H1 (cell line): ENCODE measurements at places on chromosomes 4 and X.
A peak's percentile ranks its signal among the peaks of the same experiment; 100 is the strongest.

- DNase-seq, result peak; percentile 9
Measured at GRCh38 chr4:37188100-37188499, 56.4 kb upstream of the NWD2 start.

DNA sequence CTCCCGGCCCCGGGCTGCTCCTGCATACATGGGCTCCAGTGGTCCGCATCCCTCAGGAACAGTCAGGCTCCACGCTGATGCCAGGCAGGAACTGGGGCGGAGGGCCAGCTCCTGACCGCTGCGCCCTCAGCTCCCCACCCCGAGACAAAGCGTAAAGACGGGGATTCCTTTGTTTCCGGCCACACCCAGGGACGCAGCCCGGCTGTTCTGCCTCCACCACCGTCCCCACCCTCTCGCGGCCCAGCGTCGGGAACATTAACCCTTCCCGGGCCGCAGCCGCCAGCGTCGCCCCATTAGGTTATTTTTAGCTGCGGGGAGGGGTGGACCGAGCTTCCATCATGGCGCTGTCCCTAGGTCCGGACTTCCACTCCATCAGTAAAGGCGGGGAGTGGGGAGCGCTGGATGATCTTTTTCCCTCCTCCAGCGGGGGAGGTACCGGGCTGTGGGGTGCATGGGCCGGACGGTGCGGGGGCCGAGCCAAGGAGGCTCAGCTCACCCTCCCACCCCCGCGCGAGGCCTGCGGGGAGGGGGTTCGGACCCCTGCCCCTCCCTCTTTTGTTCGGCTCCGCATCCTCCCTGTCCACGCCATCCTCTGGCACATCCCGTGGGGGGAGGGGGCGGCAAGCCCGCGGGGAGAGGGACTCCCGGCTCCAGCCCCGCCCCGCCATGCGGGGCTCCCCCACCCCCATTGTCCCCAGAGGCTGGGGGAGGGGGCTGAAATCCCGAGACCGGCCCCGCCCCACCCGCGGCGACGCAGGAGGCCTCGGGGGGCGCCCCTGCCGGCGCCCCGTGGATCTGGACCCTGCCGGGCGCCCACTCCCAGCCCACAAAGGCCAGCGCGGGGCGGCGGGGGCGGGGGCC is 5.3 kb downstream of the CRMP1 start:
- DNase-seq, result no peak

GRCh38 chr4:8703857-8704495 is 111.4 kb downstream of the CPZ start:
- no peak for DNase-seq

DNA sequence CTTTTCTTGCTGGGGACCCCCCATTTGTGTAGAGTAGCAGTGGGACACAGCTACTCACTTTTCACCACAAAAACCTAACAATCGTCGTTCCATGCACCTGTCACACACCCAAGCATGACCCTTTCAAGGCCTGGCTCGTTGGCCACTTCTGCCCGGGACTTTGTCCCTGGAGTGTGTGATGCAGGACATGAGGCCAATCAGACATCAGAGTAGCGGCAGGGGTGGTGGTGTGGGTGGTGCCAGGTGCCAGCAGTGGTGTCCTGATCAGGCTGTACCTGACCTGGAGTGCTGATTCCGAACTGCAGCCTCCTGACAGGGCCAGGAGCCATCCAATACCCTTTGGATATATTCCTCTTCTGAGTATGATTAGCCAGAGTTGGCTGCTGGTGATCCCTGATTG is 23.1 kb upstream of the PROM1 start:
- DNase-seq, result no peak

DNA sequence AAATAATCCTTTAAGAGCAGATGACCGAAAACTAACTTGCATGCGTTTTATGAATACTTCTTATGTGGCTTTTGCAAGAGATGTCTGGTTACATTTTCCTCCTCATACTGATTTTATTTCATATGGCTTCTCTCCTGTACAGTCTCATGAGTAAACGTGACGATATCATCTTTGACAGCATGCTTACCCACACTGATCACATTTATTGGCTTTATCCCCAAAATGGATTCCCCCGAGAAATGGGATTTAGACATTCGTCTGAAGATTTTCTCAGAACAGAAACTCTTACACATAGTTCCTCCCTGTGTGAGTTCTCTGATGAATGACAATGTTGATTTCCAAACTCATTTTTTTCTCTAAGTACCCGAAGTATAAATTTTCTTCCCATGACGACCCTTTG is 939.7 kb upstream of the LCORL start:
- no peak for DNase-seq

- no peak for DNase-seq
Measured at GRCh38 chr4:36198068-36198808, 46.1 kb downstream of the ARAP2 start.

DNA sequence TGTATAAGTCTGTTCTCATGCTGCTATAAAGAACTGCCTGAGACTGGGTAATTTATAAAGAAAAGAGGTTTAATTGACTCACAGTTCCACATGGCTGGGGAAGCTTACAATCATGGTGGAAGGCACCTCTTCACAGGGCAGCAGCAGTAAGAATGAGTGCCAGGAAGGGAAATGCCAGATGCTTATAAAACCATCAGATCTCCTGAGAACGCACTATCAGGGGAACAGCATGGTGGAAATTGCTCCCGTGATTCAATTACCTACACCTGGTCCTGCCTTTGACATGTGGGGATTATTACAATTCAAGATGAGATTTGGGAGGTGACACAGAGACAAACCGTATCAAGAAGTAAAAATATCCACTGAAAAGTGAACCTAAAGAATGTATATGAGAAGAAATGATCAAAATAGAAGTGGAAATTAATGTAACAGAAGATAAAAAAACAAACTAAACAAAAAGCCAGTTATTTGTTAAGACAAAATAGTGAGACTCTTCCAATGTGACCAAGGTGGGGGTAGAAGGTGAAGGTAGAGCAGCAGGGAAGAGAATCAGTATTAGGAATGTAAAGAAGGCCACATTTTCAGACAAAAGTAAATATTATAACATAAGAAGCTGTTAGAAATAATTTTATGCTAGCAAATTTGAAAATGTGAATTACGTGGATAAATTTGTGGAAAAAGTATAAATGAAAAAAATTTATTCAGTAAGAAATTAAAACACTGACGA is 372.9 kb downstream of the NKX6-1 start:
- DNase-seq, result no peak

GRCh38 chrX:150854856-150855255 is 43.6 kb downstream of the CD99L2 start:
- no peak for DNase-seq

DNA sequence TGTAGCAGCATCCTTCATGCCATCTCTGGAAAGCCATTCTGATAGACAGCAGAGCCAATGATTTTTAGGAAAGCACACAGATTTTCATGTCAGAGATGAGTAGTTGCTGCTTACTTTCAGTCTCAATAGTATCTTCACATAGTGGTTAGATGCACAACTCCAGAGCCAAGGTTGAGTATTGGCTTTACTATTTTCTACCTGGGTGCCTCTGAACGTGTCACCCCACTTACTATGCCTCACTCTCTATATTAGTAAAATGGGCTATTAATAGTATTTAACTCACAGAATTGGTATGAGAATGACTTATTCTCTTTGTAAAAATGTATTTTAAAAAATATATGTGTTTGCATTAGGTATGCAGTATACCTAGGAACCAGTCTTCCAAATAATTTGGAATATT is 108.8 kb upstream of the STIM2 start:
- DNase-seq, result no peak

GRCh38 chrX:84907324-84907968 is 96.2 kb upstream of the APOOL start:
- DNase-seq, result no peak

DNA sequence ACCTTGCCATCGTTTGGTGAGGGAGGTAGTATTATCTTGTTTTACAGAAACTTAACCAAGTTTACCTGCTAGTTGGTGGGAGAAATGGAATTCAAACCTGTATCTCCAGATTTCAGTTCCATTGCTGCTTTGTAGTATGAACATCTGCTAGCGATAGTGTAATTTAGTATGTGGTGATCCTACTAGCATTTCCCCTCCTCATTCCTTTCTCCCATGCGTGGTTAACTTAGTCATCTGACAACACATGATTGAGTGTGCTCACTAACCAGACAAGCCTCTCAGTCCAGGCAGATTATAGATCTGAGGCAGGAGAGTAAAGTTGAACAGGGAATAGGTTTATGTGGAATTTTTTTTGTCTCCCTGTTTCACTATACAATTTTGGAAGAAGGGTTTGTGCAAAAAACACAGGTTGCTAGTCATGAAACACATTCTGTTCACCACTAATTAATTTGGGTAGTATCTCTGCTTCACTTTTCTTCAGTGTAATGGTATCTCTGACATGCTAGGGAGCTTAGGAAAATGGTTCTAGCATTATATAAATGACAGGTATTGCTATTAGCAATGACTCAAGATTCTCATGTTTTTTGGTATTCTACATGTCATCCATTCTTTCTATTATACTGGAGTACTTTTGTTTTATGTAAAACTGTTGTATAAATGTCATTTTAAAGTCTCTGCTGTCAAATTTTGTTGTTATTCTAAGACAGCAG is 21.7 kb downstream of the RBPJ start:
- DNase-seq, result no peak

- no peak for DNase-seq
Measured at GRCh38 chr4:1237981-1238675, 10.8 kb downstream of the CTBP1 start.

DNA sequence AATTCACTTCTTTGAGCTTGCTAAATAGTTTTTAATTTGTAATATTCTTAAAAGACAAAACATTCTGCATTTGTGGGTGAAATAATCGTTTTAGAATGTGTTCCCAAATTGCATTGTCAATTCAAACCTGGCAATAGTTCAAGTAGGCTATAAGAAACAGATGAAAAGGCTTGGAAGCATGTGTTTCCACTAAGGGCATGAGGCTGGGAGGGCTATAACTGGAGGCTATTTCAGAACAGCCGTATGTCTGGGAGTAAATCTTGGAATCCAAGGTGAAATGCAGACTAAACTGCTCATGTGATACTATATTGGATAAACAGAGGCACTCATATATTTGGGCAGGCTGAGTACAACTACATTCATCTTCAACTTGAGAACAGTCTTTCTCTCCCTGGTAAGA is 117.4 kb upstream of the GRPR start:
- DNase-seq, result no peak

DNA sequence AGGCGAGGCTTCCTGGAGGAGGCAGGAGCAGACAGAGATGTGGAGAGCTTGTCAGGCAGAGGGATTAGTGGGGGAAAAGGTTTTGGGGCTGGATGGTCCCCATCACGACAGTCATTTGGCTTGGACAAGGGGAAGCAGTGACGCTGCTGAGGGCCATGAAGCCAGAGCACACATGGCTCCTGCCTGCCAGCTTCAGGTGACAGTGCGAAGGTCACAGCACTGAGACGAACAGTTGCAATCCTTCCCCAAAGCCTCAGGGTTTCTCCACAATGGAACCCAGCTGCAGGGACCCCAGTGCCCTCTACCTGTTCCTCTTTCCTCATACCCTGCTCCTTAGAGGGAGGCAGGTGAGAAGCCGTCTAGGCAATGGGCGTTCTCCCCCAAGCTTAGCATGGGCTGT is 110.3 kb downstream of the DRD5 start:
- no peak for DNase-seq

GRCh38 chrX:38878641-38879340 is 77.5 kb downstream of the MID1IP1 start:
- DNase-seq, result no peak

DNA sequence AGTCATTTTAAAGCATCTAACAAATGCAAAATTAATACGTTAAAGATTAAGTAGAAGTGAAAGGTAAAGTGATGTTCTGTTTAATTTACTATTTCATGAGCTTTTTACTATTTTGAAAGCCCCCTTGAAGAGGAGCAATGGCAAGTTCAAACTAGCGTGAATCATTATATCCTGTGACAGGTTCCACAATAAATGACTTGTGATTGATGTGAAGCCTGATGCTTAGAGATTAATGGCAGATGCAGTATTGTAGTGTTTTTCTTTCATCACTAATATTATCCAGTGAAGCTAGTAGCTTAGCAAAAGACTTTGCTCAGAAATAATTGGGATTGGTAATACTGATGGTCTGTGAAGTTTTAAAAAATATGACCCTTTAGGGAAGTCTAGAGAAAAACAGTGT is 57.3 kb downstream of the STOX2 start:
- DNase-seq, result no peak

- DNase-seq, result no peak
Measured at GRCh38 chr4:125849869-125850268, 535.1 kb downstream of the FAT4 start.
